ENCODE measurements at places on chromosomes 5 and 9.

GRCh38 chr5:72456391-72457074, 50.7 kb downstream of the ZNF366 start:
- no peak for DNase-seq

GRCh38 chr5:59496524-59497134, 396.9 kb downstream of the PDE4D start:
- peak; percentile 9 for DNase-seq

- DNase-seq: no peak
These were observed 139.6 kb upstream of the RANBP3L start for GRCh38 chr5:36441280-36441679.

DNA sequence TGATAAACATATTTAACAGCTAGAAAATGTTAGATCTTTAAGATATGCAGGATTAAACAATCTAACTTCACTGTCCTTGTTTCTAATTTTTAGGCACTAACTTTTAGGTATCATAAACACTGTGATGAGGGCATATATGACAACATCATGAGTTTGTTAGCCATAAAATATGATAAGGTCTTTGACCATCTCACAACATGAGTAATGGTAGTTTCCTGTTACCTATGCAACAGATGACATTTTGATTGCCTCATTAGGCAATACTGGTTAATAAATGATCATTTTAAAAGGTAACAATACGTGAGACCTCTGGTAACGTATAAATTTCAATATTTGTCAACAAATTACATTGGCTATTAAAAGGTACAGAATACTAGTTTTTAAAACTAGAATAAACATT, 613.5 kb downstream of the PDE4D start:
- DNase-seq: no peak

DNA sequence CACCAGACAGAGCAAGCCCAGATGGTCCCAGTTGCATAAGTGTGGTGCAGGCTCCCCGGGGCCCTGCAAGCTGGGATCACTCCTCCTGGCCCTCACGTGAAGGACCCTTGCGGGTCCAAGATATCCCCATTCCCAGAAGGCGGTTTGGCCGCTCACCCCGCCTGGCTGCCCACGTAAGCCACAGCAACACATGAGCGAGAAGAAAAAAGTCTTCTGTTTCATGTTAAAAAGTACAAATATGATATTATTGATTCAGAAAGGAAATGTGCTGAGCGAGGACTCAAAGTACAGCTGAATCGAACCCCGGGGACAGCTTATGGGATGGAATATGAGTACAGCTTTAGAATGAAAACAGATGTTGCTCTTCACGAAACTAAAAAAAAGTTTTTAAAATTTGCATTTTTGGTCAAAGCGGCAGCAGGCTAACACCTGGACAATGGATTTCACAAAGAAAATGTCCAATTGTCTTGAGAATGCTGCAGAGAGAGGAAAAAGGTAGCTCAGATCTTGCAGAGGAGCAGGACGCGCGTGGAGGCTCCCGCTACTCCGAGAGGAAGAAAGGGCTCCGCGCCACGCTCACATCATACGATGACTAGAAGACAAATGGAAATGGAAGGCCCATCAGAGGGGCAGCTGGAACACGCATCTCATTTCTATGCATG, 427.6 kb downstream of the IRX1 start:
- no peak for DNase-seq

- DNase-seq: no peak
These were observed 21.1 kb downstream of the ACO1 start for GRCh38 chr9:32405506-32405905.

DNA sequence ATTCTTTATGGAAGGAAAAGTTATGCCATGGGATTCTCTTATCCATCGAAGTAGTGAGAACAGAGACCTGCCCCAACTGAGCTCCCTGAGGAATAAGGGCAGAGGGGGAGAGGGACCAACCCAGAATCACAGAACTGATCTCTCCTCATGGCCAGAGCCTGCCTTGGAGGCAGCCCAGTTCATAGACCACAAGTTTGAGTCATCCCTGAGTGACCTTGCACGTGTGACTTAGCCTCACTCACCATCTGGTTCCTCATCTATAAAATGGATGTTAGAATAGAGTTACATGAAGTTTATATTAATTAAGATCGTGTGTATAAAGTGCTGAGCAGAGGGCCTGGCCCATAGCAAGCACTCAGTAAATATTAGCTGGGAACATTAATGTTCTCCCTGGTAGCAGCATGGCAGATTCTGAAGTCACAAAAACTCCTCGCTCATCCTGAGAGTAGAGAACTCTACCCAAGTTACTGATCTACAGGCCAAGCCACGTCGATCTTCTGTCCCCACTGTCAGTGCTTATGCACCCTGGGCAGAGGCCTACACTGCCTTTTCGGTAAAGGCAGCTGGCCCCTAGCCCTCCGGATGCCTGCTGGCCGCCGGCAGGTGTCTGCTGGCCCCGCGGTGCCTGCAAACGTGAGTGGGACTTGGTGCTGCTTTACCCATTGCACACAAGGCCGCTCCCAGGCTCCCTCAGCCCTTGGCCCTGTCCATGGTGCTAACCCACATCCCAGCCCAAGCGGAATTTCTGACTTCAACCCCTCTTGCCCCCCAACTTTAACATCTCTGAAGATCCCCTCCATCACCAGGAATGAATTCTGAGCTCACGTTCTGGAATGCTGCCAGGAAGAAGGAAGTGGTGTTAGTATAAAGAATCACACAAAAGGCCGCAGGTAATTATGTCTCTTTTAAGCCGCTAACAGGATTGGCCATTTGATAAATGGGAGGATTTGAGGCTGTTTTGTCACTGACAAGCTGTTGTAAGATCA, 61.1 kb upstream of the ARAP3 start:
- DNase-seq: no peak

Measured in stimulated activated naive CD8-positive, alpha-beta T cell treated with anti-CD3 and anti-CD28 coated beads, Interleukin-15, amount 100 ng/mL, for 72 hours (primary cell).